ENCODE measurements at places on chromosomes 2 and 18.

- DNase-seq = no peak
Observed at GRCh38 chr2:219209236-219210195, 2.9 kb downstream of the ZFAND2B start.

DNA sequence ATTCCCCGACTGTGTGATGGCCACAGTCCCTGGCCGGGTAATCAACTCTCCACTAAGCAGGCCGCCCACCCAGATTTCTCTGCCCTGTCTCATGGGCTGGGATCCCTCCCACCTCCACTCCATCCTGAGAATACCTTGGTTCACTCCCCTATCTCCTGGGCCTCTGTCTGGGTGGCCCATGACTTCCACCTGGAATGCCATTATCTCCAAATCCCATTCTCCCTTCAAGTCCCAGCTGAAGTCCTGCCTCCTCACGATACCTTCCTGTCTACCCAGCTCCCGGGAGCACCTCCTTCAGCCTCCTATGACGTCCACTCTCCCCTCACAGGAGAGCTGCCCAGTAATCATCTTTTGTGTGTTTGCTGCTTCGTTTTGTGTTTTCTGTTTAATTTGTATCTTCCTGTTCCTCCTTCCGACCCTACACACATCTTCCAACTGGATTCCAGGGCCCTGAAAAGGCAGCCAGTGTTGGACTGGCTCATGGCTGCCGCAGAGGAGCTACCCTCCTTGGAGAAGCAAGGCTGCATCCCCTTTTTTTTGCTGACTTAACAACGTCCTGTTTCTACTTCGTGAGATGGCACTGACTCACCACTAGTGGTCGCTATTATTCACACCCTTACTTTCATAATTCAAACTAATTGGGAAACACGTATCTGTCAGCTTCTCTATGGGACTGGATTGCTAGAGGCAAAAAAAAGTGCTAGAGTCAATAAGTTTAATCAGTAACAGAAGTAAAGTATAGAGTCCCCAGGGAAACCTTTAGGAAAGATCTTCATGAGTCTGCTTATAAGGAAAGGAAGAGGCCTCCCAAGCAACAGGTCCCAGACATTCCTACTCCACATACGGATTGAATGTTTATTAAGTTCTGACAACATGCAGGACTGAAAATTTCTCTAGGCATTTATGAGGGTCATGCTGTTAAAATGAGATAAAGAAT, 171.9 kb upstream of the GATA6 start:
- DNase-seq = no peak

GRCh38 chr2:75560022-75560767, 544 bp downstream of the EVA1A start:
- DNase-seq = no peak

DNA sequence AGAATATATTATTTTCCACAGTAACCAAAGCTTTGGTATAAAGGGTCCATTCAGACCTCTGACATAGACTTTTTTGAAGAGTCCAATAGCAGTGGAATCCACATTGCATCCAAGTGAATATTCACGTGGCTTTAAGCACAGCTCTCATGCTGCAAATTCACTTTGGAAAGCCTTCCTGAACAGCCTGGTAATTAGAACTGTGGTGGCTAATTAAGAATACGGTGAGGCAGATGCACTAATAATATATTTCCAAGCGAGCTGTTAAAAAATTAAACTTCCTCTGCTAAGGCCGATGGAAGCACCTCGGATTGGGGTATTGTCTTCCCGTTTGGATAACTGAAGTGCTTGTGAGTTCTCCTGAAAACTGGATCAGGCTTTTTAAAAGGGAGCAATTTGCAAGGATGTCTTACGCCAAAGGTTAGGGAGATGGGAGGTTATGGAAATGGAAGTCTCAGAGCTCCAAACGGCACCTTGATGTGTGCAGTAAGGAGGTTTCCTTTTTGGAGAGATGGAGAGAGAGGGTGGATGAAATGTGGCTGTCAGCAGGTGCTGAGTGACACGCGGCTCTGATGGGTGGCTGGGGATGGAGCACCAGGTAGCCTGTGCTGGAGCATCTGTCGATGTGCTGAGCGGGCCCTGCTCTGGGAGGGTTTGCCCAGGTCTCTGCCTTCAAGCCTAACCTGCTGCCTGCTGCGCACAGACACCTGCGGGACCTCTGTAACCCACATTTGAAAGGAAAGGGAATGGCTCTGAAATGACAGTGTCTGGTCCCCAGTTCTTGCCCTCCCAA, 37.5 kb downstream of the CABLES1 start:
- no peak for DNase-seq
